ENCODE measurements at places on chromosomes 1 and 21. TPM values are rescaled to one million over a fixed set of nuclear protein-coding genes. Genes with fewer than 3 reads are reported as not detected.

The FALEC gene
- polyA plus RNA-seq = 0.64 TPM

- no peak for DNase-seq
Observed at GRCh38 chr1:109773203-109773899, 9.6 kb upstream of the EPS8L3 start.

DNA sequence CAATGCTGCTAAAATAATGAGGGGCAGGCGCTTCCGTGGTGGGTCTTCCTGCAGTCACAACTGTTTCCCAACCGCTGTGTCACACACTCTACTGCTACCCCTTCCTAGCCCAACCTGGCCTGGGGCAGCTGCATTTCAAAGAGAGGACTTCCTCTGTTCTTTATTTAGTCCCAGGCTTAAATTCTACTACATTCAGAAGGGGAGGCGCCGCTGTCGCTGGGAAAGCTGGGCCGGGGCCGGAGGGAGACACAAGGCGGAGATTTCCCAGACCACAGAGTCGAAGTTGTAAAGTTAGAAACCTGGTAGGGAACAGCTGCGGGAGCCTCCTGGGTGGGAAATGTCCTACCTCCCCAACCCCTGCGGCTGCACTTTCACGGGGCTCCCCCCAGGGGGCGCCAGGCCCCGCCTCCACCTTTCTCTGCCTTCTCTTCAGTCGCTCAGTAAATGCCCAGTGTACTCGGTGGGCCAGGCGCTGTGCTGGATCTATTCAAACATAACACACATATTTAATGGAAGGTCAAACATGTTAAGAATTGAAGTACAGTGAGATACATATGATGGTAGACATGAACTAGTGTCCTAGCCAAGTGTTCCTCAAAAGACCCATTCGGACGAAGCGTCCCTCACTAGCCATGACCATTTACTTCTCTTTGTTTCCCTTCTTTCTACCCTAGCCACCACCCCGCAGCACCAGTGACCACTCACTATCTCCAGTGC, 23.1 kb downstream of the DYRK3 start:
- no peak for DNase-seq

DNA sequence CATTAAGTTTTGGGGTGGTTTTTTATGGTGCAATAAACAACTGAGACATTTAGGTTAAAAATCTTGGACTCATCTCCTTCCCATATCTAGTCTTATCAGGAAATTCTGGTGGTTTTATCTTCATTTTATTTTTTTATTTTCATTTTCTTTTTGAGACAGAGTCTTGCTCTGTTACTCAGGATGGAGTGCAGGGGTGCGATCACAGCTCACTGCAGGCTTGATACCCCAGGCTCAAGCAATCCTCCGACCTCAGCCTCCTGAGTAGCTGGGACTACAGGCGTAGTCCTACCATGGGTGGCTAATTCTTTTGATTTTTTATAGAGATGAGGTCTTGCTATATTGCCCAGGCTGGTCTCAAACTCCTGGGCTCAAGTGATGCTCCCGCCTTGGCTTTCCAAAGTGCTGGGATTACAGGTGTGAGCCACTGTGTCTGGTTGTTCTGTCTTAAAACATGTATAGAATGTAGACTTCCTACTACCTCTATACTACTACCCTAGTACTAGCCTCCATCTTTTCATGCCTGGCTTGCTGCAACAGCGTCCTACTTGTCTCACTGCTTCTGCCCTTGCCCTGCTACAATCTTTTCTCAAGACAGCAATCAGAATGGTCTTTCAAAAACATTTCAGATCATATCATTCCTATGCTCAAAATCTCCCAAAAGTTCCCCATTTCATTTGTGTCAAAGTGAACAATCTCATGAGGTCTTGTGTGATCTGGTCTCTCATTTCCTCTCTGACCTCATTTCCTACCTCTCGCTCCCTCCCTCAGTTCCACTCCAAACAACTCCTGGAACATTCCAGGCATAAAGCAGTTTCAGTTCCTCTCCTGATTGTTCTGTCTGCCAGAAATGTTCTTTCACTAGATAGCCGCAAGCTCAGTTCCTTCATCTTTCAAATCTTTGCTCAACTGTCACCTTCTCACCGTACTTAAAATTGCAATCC, 5.9 kb upstream of the FCGR2A start:
- DNase-seq = no peak

DNA sequence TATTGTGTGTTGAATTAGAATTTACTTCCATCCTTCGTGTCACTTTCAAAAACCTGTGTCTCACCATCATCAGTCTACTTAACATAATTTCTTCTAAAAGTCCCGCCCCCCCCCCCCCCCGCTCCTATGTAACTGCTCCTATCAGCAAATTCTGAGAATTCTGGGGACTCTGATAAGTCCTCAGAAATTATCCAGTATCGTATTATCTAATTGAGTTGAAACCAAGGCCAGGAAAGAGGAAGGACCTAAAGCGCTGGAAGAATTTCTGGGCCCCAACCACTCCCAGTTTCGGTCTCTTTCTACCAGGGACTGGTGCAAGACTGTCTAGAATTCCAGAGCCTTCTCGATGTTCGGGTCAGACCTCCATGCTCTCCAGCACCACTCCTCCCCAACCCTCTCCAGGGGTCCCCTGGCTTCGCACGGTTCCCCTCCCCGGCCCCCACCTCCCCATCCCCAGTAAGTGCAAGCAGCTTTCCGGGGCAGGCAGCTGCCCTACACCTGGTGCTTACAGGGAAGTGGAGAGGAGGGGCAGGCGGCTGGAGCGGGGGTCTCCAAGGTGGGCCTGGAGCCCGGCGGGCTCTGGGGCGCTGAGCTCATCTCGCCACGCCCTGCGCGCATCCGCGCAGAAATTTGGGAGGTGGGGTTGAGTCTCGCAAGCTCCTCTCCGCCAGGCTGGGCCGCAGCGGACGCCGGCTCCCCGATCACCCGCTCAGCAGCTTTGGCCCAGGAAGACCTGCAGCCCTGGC, 16.0 kb upstream of the ZNF496 start:
- no peak for DNase-seq

GRCh38 chr1:7478809-7479499, 292.1 kb upstream of the VAMP3 start:
- peak; percentile 66 for DNase-seq

The ATP1A4 gene
- 0.26 TPM for polyA plus RNA-seq

DNA sequence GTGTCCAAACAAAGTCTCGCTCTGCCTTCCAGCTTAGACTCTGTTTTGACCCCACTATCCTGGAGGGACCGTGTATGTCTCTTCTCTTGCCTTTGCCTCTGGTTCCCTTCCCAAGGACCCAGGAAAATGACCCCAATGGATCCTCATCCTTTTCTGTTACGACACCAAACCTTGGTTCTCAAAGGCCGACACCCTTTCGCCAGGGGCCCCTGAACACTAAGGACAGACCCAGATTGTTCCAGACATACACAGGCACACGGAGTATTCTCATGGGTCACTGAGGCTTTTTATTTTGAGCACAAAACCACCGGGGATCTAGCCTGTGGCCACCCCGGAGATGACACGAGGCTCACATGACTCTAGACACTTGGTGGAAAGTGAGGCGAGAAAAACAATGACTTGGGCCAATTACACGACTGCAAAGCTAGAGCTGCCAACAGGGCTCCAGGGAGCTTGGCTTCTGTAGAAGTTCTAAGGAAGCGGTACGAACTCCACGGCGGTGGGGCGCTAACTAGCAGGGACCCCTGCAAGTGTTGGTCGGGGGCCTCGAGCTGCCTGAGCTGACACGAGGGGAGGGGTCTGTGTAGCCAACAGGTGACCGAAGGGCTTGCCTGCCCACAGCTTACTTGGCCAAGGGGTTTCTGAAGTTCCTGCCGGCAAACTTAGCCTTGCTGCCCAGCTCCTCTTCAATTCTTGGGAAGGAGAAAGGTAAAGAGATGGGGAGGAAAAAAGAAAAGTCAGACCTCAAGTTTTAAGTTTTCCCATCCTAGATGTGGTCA, 17.6 kb downstream of the ENO1 start:
- no peak for DNase-seq

The TESK2 gene
- polyA plus RNA-seq = 6.6 TPM

DNA sequence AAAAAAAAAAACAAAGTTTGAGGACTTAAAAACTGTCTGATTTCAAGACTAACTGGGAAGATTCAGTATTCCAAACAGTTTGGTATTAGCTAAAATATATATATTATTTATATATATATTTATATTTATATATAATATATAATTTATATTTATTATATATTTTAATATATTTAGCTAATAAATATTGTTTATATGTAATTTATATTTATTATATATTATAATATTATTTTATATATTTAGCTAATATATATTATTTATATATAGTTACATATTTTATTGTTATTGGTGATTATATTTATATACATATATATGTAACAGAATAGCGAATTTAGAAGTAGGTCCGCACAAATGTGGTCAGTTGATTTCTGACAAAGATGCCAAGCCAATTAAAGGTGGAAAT, 480.2 kb upstream of the C1orf87 start:
- no peak for DNase-seq

- no peak for DNase-seq
Observed at GRCh38 chr1:9841460-9841859, 17.7 kb upstream of the CLSTN1 start.

GRCh38 chr1:233790662-233791371, 113.7 kb upstream of the SLC35F3 start:
- DNase-seq = no peak

The OR2M3 gene
- polyA plus RNA-seq = 0.02 TPM

The CHIA gene
- not detected for polyA plus RNA-seq

The AIRE gene
- polyA plus RNA-seq = 1.2 TPM

The BPNT1 gene
- polyA plus RNA-seq = 66.4 TPM

Measured in left renal cortex interstitium (tissue), 4 donors.